Transverse colon (tissue), 4 donors: ENCODE measurements at places on chromosomes 6 and 20. TPM values are rescaled to one million over a fixed set of nuclear protein-coding genes. Genes with fewer than 3 reads are reported as not detected.

- H3K4me1 ChIP-seq = no peaks in the 10 kb centered on the region
- no peak overlapping the region for H3K27ac ChIP-seq
- H3K36me3 ChIP-seq = no peaks in the 10 kb centered on the region
Measured at GRCh38 chr20:34753706-34754461, 49.7 kb downstream of the TP53INP2 start.

DNA sequence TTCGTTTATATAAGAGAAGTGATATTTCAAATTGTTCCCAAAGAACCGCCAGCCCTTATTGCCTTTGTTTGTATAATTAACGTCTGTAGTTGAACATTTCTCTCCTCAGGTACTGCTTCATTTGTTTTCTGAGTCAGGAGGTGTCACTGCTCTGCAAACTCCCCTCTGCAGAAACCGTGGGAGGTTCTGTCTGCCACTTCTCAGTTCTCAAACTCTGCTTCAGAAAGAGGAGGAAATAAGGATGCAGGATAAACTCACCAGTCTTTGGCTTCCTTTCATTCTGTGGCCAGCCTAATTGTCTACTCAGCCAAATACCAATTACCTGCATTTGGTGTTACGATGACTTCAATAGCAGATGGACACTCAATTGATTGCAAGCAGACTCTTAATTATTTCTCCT is 149.8 kb downstream of the PAK5 start:
- no peak overlapping the region for H3K27ac ChIP-seq
- no peak overlapping the region for H3K4me3 ChIP-seq
- DNase-seq = no peak
- H3K36me3 ChIP-seq = no peaks in the 10 kb centered on the region

GRCh38 chr20:51540580-51540979 is 1.9 kb downstream of the NFATC2 start:
- H3K4me3 ChIP-seq = no peak overlapping the region
- H3K4me1 ChIP-seq = peaks cover 18% of the 10 kb centered on the region
- H3K27me3 ChIP-seq = no peaks in the 10 kb centered on the region
- H3K36me3 ChIP-seq = no peaks in the 10 kb centered on the region
- peak overlapping the region; percentile 86 for H3K27ac ChIP-seq

DNA sequence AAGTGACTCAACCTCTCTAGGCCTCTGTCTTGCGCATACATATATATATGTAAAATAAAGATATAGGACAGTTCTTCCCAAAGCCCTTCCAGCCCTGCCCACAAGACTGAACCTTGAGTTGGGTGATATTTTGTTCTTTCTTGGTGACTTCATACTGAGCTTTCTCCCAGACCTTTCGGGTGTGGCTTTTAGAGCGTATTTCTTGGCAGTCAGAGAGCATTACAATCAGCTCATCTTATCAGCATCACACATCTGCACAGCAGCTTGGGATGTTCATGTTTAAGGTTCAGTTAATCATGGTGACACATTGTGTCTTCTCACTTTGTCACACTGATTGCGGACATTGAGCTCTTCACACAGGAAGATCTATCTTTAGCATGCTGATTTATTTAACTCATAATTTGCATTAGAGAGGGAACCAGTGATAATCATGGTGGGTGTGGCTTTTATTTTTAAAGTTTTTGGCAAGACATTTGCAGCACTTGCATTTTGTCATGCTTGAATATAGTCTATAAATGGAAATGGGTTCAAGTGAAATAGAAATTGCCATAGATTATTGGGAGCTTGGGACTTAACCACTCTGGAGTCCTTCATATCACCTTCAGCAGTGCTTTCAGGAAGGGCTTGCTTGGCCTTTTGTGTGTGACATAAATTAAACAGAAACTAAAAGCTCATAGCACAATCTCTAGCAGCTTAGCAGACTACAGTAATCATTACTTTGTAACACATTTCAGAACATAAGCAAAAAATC is 8.3 kb downstream of the KIF3B start:
- no peaks in the 10 kb centered on the region for H3K27me3 ChIP-seq
- peak overlapping the region; percentile 66 for H3K27ac ChIP-seq
- H3K4me1 ChIP-seq = peaks cover 39% of the 10 kb centered on the region
- DNase-seq = peak; percentile 40
- H3K36me3 ChIP-seq = no peaks in the 10 kb centered on the region

The DACT2 gene
- total RNA-seq = 2.4 TPM

The MEI4 gene
- under 0.01 TPM for total RNA-seq

- no peaks in the 10 kb centered on the region for H3K27me3 ChIP-seq
- no peaks in the 10 kb centered on the region for H3K4me1 ChIP-seq
- H3K4me3 ChIP-seq = no peak overlapping the region
- H3K27ac ChIP-seq = no peak overlapping the region
- no peak for DNase-seq
Measured at GRCh38 chr6:19070520-19070919, 683.4 kb downstream of the RNF144B start.

GRCh38 chr6:128963561-128963960 is 80.6 kb downstream of the LAMA2 start:
- no peak overlapping the region for H3K4me3 ChIP-seq
- H3K27ac ChIP-seq = no peak overlapping the region
- no peak for DNase-seq
- H3K27me3 ChIP-seq = no peaks in the 10 kb centered on the region
- no peaks in the 10 kb centered on the region for H3K36me3 ChIP-seq

DNA sequence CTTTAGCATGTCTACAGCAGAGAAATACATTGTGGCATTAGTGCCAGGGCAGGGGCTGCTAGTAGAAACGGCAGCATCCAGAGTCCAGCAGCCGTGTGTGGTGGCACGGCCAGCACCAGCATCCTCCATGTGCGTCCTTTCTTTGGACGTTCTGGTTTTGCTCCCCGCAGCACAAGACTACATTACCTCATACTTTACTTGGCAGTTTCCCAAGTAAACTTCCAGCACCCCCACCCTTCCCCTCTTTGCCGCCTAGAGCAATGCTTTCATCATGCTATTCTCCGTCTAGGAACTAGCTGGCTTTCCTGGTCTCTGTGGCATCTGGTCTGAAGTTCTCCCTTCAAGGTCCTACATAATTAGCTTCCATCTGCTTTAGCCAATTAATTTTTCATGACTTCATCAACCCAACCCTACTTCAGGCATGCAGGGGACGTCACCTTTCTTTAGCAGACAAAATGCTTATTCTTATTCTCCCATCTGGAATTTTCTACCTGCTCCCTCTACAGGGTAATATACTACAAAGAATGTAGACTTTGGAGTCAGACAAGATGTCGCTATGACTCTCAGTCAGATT is 67.6 kb downstream of the BLOC1S5 start:
- H3K27ac ChIP-seq = no peak overlapping the region
- H3K27me3 ChIP-seq = no peaks in the 10 kb centered on the region
- no peaks in the 10 kb centered on the region for H3K36me3 ChIP-seq

DNA sequence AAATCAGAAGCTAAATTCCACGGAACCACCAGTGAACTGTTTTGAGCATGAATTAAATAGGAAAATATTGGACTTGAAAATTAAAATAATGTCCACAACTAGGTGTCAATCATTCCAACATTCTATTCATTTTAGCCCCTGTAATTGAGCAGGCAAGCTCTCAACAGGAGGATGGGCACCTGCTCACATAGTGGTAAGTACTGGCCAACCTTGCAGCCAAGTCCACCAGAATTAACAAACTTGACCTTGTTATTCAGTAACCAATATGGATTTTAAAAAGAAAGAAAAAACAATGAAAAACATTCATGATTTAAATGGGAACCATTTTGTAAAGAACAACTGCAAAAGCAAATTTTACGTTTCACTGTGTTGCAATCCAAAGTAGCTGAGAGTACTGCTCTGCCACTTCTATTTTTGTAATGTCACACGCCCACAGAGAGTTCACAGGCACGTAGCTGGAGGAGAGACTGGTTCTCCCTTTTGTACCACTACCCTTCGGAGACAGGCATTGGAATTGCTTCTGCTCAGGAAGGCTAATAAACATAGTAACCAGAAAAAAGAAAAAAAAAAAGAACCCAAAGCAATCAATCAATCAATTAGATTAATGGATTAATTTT is 75.2 kb upstream of the F13A1 start:
- no peaks in the 10 kb centered on the region for H3K4me1 ChIP-seq
- no peak overlapping the region for H3K4me3 ChIP-seq
- no peaks in the 10 kb centered on the region for H3K27me3 ChIP-seq
- no peak for DNase-seq
- H3K36me3 ChIP-seq = no peaks in the 10 kb centered on the region

The ZBTB9 gene
- total RNA-seq = 2.2 TPM

The CLIC5 gene
- 153 TPM for total RNA-seq

GRCh38 chr6:121652223-121652622 is 216.8 kb downstream of the GJA1 start:
- H3K4me3 ChIP-seq = no peak overlapping the region
- peak overlapping the region; percentile 22 for H3K27ac ChIP-seq
- no peaks in the 10 kb centered on the region for H3K4me1 ChIP-seq
